ENCODE measurements at places on chromosomes 12 and 14. TPM values are rescaled to one million over a fixed set of nuclear protein-coding genes. Genes with fewer than 3 reads are reported as not detected.

DNA sequence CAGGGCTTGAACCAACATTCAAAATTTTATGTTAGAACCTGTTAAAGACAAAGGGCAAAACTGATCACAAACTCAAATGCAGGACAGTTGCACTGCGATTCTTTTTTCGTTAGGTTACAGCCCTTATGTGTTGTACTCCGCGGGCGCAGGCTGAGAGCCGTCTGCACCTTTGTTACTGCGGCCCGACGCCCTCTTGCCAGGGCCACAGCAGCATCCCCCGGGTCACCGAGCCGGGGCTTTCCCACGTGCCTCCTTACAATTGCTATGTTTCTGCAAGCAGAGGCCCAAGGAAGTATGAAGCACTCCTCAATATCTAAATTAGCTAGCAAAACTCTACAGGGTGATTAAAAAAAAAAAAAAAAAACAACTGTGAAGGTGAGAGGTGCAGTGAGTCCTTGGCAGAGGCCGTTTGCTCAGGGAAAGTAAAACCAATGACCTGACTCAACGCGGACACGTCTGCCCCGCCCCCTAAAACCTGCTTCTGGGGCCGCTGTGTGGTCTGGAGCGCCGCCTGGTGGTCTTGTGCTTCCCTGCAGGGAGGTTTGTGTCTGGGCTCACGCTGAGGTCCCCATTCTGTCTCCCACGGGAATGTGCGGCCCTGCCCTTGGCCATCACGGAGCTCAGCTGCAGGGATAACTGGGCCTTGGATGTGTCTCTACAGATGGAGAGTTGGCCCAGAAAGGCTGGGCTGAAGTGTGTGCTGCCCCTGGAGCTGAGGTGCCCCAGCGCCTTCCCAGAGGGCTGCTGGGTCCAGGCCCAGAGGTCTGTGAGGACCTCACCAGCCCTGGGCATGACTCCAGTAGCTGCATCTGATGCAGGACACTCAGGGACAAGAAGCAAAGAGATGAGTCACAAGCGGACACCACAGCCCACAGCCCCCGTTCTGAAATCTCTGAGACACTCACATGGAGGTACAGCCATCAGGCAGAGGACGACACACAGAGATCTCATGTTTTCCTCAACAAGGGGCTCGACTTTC is 418.5 kb downstream of the TMEM121 start:
- H3K27ac ChIP-seq: no peak overlapping the region
- no peak overlapping the region for H3K4me3 ChIP-seq
- H3K4me1 ChIP-seq: no peaks in the 10 kb centered on the region
- no peaks in the 10 kb centered on the region for H3K36me3 ChIP-seq
- H3K27me3 ChIP-seq: no peaks in the 10 kb centered on the region

DNA sequence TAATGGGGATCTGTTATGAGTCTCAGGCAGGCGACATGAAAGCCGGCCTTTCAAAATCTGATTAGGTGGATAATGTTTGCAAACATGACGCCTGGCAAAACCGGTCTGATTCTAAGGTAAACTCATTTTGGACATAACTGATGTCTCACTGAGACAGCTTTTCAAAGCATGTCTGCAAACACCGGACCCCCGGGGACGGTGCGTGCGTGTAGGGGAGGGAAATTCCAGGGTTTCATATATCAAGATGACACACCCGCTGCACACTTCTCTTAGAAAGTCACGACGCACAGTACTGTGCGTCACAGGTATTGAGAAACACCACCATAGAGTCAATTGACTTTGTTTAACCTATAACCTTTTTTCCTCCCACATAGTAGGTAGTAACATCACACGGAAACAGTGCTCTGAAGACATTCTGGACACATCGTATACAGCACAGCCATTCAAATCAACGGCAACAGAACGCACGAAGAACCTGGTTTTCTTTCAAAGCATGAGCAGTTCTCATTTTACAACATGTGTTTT is 43.9 kb upstream of the TESC start:
- peak overlapping the region; percentile 41 for H3K27ac ChIP-seq
- peaks cover 13% of the 10 kb centered on the region for H3K36me3 ChIP-seq
- DNase-seq: no peak
- H3K27me3 ChIP-seq: no peaks in the 10 kb centered on the region
- no peak overlapping the region for H3K4me3 ChIP-seq

GRCh38 chr14:101097109-101097793 is 193.7 kb upstream of the RTL1 start:
- no peak for DNase-seq
- no peak overlapping the region for H3K27ac ChIP-seq
- H3K27me3 ChIP-seq: no peaks in the 10 kb centered on the region
- no peaks in the 10 kb centered on the region for H3K4me1 ChIP-seq

DNA sequence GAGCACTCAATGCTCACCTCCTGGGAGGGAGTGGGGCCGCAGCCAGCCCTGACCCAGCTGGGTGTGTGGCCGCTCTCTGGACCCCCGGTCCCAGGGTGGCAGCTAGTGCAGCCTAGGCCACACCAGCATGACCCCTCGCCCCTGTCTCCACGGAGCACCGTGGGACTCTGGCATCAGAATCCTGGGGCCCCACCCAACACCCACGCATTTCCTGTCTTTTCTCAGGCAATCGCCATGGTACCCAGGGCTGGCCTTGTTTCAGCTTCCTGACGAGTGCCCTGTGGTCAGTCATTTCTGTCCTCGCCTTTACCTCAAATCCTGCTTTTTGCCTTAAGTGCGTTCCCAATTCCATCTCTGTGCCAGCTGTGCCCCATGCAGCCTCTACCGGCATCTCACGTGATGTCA is 15.9 kb downstream of the PACS2 start:
- H3K27me3 ChIP-seq: no peaks in the 10 kb centered on the region
- peaks cover 47% of the 10 kb centered on the region for H3K4me1 ChIP-seq
- H3K36me3 ChIP-seq: no peaks in the 10 kb centered on the region

Gene BMAL2
- total RNA-seq: 2.1 TPM

DNA sequence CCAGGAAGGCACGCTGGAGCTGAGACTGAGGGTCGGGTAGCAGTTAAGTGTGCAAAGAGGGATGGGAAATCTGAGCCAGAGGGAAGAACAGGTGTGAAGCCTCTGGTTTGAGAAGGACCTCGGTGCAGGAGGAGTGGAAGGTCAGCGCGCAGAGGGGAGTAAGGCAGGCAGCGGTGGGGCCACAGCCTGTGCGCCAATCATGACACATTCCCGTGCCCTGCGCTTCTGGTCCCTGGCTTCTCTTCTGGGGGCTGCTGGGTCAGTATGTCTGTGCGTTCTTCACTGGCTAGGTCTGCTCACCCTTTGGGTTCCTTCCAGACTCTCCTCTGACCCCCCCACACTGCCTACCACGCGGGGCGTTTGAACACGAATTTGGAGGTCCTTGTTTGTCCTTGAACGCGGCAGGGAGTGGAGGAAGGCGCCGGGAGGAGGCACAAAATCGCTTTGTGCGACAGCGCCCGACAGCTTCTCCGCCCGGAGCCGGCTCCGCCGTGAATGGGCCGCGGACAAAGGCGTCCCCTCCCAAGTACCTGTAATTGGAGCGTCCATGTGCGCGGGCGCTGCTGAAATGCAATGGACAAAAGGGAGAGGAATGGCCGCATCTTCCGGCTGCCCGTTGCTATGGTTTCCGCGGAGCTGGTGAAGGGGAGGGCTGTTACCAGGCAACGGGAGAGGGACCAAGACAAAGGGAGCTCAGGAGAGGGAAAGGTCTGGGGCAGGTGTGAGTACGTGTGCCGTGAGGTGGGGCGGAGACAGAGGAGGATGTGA is 207.2 kb upstream of the SRRM4 start:
- no peak overlapping the region for H3K4me3 ChIP-seq
- no peaks in the 10 kb centered on the region for H3K27me3 ChIP-seq
- H3K4me1 ChIP-seq: no peaks in the 10 kb centered on the region
- peak; percentile 56 for DNase-seq
- H3K36me3 ChIP-seq: no peaks in the 10 kb centered on the region

DNA sequence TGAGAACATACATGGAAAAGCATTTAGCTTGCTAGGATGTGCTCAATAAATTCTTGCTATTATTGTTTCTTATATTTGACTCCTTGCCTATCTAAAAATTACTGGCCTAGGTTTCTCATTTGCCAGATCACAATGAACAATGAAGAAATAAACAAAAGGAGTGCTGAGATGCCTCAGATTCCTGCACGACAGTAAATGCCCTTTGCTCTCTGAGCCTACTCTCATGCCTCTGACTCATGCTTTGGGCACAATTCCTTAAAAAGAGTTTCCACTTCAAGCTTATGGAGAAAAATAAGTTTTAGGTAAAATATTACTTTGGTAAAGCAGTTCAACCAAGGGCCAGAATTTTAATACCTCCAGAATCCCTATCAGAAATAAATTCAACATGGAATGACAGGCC is 30.9 kb downstream of the GRIN2B start:
- no peak overlapping the region for H3K4me3 ChIP-seq
- H3K4me1 ChIP-seq: no peaks in the 10 kb centered on the region
- H3K36me3 ChIP-seq: no peaks in the 10 kb centered on the region

- H3K27ac ChIP-seq: no peak overlapping the region
- DNase-seq: no peak
- no peak overlapping the region for H3K4me3 ChIP-seq
- H3K27me3 ChIP-seq: no peaks in the 10 kb centered on the region
- no peaks in the 10 kb centered on the region for H3K36me3 ChIP-seq
- no peaks in the 10 kb centered on the region for H3K4me1 ChIP-seq
These were observed 4.8 kb downstream of the LACRT start for GRCh38 chr12:54629925-54630324.

DNA sequence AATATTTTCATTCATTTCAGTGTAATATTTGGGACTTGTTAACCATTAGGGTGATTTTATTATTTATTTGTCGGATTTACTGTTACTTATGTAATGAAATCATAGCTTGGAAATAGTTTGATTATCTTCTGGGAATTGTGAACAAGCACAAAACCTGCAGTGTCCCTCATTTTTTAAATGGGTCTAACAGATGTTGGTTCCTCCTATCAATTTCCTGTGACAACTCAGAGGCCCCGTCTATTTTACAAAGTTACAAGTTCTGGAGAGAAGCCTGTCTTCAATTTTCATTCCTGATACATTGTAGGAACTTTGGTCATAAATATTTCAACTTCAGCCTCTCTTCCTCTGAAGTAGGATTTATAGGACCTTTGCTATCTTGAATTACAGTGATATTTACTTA is 101.8 kb upstream of the DNM1L start:
- H3K36me3 ChIP-seq: peaks cover 5% of the 10 kb centered on the region
- H3K4me3 ChIP-seq: no peak overlapping the region
- H3K27ac ChIP-seq: no peak overlapping the region
- no peaks in the 10 kb centered on the region for H3K4me1 ChIP-seq
- DNase-seq: no peak
- no peaks in the 10 kb centered on the region for H3K27me3 ChIP-seq

- no peak overlapping the region for H3K27ac ChIP-seq
- no peak overlapping the region for H3K4me3 ChIP-seq
- no peak for DNase-seq
- no peaks in the 10 kb centered on the region for H3K4me1 ChIP-seq
These were observed 68.5 kb downstream of the PKP2 start for GRCh38 chr12:32828120-32828519.

- no peaks in the 10 kb centered on the region for H3K27me3 ChIP-seq
- no peak overlapping the region for H3K4me3 ChIP-seq
- H3K4me1 ChIP-seq: no peaks in the 10 kb centered on the region
These were observed 89.1 kb upstream of the CNOT2 start for GRCh38 chr12:70154087-70154638.

Gene OTOGL
- 0.15 TPM for total RNA-seq

Gene FGFR1OP2
- total RNA-seq: 30.3 TPM

DNA sequence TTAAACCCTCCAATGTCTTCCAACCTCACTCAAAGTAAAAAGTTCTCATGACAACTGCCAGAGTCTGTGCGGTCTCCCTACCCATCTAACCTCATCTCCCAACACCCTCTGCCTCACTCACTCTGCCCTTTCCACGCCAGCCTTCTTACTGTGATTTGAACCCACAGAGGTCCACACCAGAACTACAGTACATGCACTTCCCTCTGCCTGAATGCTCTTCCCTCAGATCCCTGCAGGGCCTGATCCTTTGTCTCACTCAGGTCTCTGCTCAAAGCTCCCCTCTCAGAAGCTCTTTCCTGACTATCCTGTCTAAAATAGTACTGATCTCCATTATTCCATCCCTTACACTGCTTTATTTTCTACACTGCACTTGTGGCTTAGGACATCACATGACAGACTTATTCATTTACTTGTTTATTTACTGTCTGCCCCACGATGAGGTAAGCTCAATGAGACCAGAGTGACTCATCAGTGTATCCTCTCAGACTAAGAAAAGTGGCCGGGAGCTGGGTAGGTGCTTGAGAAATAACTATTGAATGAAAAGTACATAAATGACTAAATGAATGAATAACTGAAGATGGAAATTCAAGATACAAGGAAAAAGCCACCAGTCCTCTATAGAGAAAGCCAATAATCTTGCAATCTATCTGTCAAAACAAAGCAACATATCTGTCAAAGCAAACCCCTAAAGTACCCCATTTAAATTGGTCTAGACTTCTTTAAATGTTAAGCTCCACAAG is 17.1 kb downstream of the POMT2 start:
- DNase-seq: no peak
- H3K4me1 ChIP-seq: peaks cover 9% of the 10 kb centered on the region
- H3K27me3 ChIP-seq: no peaks in the 10 kb centered on the region
- H3K4me3 ChIP-seq: no peak overlapping the region
- H3K27ac ChIP-seq: no peak overlapping the region

DNA sequence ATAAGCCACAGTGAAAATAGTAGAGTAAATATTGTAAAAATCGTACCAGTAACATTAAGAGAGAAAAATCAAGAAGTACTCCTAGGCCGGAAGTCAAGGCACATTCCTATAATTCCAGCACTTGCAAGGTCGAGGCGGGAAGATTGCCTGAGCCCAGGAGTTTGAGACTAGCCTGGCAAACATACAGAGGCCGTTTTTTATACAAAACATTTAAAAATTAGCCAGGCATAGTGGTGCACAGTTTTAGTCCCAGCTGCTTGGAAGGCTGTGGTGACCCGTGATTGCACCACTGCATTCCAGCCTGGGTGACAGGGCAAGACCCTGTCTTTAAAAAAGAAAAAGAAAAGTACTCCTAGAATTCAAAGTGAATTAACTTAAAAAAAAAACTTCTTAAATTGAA is 341.8 kb downstream of the C12orf50 start:
- H3K4me3 ChIP-seq: no peak overlapping the region
- no peaks in the 10 kb centered on the region for H3K36me3 ChIP-seq
- H3K4me1 ChIP-seq: no peaks in the 10 kb centered on the region
- peak overlapping the region; percentile 42 for H3K27ac ChIP-seq
- no peaks in the 10 kb centered on the region for H3K27me3 ChIP-seq

Gene NELL2
- total RNA-seq: 4.6 TPM

Gene FERMT2
- total RNA-seq: 50.8 TPM

DNA sequence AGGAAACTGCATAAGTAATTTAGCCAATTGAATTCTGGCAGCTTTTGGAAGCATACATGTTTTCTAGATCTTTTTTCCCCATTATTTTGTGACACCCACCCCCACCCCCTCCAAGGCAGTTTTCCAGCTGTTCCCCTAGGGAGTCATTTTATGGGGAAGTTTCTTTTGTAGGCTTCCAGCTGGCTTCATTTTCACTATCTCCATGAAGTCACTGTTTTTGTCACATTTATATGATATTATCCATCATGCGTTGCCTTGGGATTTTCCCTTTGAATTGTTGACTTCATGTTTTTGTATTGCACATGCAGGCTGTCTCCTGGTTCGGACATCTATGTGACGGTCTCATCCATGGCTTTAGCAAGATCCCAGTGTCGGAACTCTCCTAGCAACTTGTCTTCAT is 233.6 kb upstream of the RGS6 start:
- H3K4me1 ChIP-seq: peaks cover 6% of the 10 kb centered on the region
- H3K4me3 ChIP-seq: no peak overlapping the region
- no peak overlapping the region for H3K27ac ChIP-seq
- no peaks in the 10 kb centered on the region for H3K36me3 ChIP-seq

Measured in upper lobe of left lung (tissue), 6 donors.